ENCODE measurements at places on chromosomes 6 and 20.

- DNase-seq: no peak
These were observed 16.7 kb downstream of the THBS2 start for GRCh38 chr6:169236988-169237387.

DNA sequence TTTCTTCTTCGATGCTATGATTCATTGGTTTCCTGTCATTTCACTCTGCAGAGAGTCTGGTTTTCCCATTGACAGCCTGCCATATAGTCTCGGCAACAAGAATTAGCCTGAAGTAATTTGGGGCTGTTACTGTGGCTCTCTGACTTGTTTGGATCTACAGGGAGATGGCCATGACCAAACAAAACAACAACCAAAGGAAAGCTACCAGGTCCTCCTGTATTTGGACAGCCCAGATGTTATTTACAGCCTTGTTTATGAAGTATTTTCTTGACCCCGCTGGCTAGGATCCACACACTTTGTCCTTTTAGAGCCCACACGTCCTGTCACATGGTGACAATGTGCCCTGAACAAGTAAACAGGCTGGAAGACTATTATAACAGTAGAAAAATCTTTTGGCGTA, 111.4 kb upstream of the PREP start:
- no peak for DNase-seq

DNA sequence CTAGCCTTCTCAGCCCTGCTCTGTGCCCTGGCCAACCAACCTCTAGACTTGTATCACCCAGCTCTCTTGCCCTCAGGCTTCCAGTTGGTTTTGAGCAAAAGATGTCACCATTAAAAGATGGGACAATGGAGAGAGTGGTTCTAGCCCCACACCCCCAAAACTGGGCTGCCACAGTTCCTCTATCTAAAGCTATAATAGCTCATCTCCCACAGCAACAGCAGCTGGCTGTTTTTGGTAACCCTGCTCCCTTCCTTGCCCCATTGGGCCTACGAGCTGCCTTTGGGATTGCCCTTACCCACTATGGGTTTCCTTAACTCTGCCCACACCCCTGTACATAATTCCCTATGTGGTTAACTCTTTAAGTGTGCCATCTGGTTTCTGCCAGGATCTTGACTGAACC, 7.6 kb upstream of the SRSF3 start:
- DNase-seq: no peak

DNA sequence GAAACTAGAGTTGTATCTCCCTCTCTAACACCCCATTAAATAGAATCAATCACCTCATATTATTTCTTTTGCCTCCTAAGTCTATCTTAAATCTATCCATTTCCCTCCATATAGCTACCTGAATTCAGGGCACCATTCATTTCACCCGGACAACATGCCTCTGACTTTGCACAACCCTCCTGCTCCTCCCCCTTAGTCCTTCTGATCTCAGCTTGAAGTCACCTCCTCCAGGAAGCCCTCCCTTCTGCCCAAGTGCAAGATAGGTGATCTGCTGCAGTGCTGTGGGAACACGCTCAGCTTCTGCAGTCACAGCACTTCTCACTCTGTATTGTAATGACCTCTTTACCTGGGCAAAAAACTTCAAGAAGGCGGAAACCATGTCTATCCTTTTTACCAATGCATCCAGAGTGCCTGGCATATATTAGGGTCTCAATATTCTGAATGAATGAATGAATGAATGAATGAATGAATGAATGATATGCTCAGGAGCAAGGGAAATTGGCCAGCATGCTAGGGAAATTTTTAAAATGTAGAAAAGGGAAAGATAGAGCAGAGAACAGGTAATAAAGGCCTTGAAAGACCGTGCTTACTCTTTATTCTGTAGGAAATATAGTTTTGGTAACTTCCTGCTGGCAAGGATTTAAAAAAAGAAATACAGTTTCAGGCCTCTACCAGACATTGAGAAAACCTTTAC, 41.7 kb downstream of the MBOAT1 start:
- DNase-seq: no peak

DNA sequence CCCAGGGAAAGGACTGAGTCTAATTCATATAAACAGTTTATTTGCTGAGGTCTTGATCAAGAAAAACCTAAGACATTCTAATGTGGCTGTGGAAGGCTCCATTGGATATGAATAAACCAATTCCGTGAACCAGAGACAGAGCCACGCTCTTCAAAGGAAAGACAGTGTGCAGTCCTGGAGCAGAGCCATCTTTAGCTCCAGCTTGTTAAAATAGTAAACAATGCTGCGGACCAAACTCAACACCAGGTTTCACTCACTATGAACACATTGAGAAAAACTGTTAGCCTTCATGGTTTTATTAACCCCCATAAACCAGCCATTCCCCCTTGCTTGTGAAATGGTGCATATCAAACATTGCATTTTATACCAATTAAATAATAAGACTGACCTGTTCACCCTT, 61.9 kb downstream of the COL9A1 start:
- no peak for DNase-seq

DNA sequence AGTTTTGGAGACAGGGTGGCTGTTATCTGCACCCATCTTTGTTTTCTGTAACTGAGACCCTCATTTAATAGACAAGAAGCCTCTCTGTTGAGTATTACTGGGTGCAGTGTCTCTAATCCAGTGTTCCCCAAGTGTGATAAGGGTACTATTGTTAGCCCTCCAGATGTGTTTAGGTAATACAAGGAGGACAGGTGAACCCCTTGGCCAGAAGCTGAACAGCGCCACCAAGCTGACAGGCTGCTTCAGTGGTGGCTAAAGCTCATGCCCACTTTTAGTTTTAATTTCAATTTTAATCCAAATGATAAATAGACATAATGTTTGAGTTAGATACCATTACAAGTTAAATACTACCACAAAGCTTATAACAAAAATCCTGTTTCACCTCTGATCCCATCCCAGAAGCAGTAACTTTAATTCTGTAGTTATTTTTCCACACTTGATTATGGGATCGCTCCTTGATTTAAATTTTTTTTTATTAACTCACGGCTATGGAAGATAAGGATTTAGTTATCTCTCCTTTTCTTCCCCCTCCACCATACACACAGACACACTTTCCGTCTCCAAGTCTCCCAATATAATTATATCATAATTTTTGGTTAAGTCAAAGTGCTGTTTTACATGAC, 8.4 kb upstream of the STK35 start:
- DNase-seq: no peak

DNA sequence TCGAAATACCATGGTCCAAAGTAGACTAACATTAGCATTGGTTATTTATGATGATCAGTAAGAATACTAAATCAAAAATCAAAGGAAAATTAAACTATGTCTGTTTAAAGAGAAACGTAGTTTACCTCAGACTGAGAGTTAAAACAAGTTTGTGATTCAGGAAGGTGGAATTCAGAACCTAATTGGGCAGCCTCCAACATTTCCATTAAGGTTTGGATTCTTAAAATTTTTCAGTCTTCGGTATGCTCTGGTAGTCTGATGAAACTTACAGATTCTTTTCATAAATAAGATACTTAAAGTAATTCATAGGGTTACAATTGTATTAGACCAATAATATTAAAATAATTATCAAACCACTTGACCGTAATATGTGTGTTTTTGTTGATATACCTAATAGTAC, 18.6 kb downstream of the HFE start:
- no peak for DNase-seq

- no peak for DNase-seq
These were observed 255.9 kb downstream of the ESR1 start for GRCh38 chr6:152063170-152063921.

GRCh38 chr6:42269974-42270510, 52.4 kb upstream of the MRPS10 start:
- no peak for DNase-seq

DNA sequence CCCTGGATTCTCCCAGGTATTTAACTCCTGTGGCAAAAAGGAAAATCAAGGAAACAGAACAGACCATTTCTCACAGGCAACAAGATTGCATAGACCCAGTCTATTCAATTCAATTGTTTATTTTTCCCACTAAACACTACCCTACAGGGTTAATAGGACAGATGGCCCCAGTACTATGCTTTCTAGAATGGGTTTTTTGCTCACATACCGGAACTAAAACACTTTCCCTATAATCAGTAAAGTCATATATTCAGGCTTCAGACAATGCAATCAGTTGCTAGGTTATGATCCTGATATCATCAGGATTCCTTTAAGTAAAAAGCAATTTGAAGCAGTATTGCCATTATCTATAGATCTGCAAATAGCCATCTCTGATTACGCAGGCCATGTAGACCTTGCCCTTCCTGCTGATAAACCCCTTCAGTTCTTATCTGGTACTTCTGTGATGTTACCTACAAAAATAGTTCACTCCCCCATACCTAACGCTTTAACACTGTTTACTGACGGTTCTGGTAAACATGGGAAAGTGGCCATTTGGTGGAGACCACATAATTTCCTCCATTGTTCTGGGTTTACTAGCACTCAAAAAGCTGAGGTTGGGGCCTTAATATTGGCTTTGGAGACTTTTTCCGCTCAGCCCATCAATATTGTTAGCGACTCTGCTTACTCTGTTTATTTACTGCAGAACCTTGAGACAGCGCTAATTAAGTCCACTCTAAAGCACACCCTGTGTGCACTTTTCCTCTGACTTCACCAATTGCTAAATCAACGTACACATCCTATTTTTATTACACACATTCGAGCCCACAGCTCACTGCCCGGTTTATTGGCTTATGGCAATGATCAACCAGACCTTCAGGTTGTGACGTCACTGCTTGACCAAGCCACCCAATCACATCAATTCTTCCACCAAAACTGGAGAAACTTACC, 666.0 kb downstream of the PHF3 start:
- DNase-seq: no peak

DNA sequence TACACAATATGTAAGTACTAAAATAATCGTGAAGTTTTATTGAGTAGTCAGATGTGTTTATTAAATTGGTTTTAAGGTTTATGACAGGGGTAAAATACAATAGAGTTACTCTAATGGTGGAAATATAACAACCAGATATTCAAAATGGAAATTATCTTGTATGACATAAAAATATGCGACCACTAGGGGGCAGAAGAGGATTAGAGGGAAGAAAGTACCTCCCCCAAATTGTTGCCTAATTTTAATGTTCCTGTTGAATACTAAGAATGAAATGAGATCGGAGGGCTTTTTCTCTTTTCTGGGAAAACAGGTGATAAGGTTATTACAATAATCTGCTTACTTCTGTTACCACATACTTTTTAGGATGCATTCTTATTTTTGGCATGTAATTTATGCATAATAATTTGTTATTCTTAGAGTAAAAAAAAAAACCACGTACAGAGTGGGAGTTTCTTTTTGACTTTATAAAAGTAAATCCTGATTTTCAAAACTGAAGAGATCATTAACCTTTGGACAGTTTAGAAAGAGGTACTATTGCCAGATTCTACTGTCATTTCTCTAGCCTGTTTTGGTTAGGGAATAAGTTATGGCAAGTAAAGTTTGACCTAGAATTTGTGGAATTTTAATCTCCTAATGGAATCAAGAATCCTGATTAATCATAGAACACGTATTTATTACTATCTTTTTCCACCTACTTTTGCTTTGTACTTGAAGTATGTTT, 159.2 kb downstream of the CD109 start:
- no peak for DNase-seq

- DNase-seq: no peak
These were observed at the start of gene RIN2 for GRCh38 chr20:19758133-19758500. Gene RIN2 (plus strand): TSS chr20:19758258. CDS start chr20:19889602, 131,344 bp downstream.

DNA sequence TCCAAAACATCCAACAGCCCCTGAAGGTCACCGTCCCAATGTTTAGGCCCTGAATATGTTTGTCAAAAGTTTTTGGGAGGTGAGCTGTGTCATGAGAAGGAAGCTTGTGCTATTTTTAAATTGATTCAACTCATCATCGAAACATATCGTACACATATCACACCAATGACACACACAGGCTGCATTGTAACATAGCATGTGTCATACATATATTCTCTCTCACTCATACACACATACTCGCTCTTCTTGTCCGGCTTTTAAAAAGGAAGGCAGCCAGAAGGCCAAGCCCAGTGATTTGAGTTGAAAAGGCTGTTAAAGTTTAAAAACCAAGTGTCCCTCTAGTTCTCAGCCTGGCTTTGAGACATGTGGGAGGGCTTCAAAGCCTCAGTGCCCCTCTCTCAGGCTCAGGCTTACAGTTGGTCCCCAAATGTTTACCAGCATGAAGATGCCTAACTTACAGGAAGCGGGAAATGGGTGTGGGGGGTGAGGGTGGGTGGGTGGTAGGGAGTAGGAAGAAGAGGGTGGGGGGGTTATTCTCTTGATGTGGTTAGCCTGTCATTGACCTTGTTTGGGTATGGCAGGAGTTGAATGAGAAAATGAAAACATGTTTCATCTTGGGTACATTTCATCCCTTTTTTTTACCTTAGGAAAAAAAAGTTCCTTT, 3.3 kb upstream of the PRDM1 start:
- DNase-seq: no peak

DNA sequence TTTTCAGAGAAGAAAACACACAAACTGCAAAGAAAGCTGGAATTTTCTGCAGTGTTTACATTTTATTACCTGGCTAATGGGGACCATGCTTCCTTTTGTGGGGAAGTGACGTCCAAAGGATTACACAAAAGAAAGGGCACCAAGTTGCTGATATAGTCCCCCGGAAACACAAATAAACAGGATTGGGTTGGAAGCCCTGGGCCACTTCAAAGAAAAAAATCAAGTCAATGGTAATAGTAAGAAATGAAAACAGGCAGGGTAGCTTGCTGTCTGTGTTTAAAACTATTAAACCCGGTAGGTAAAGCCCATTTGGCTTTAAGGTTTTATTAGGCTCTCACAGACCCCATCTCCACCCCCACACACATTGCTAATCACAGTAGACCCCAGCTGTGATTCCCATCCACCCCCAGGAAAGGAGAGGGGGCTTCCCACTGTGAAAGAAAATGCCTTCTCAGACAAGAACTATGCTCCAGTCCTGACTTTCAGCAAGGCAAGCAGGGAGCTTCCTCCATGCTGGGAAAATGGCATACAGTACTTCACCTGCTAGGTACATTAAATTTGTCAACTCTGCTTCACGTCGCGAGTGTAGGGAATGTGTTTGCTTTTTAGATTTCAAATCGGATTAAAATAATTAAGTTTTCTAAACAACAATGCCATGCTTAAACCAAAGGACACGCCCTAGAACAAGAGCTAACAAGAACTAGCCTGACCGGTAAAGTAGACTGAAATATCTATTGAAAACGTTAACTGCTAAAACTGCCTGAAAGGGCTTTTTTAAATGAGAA, 1.1 kb downstream of the PERP start:
- DNase-seq: no peak

DNA sequence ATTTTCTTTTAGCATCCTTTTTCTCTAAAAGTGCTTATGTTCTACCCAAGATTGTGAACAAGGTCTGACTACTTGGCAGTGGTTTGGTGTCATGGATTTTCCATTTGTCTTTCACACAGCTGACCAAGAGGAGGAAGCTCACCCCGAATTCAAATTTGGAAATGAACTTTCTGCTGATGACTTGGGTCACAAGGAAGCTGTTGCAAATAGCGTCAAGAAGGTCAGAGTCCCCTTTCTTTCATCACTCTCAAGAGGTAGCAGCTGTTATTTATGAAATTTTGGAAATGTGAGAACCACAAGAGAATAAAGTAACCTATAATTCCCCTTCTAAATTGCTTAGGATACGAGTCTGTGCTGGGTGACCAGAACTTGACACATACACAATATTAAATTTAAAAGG, 113.0 kb upstream of the LAMP5 start:
- DNase-seq: no peak

All from stimulated activated CD4-positive, alpha-beta T cell treated with anti-CD3 and anti-CD28 coated beads, Interleukin-4, amount 100 ng/mL, for 48 hours (primary cell).